ENCODE measurements at places on chromosomes 13 and 19. TPM values are rescaled to one million over a fixed set of nuclear protein-coding genes. Genes with fewer than 3 reads are reported as not detected.

CPT1C gene
- total RNA-seq, result 6.1 TPM

PEAK3 gene
- total RNA-seq, result 4.5 TPM

THSD8 gene
- 2.8 TPM for total RNA-seq

CCDC169 gene
- total RNA-seq, result 0.55 TPM

ERICH6B gene
- total RNA-seq, result not detected

PRODH2 gene
- not detected for total RNA-seq

RGS9BP gene
- 2.0 TPM for total RNA-seq

ANGPTL8 gene
- not detected for total RNA-seq

RNF113B gene
- not detected for total RNA-seq

LRRC8E gene
- 11.0 TPM for total RNA-seq

FXYD5 gene
- 124 TPM for total RNA-seq

ZNF439 gene
- total RNA-seq, result 9.4 TPM

EID2B gene
- 2.4 TPM for total RNA-seq

HRC gene
- total RNA-seq, result 2.2 TPM

SIGLEC8 gene
- total RNA-seq, result 2.1 TPM

PTPRS gene
- total RNA-seq, result 131 TPM

Measured in upper lobe of right lung (tissue), 1 donor.